ENCODE measurements at places on chromosomes 2 and 18.

GRCh38 chr2:196249171-196249570 lies 77.8 kb upstream of the STK17B start:
- no peak for DNase-seq

- DNase-seq = no peak
These were observed 1480.0 kb downstream of the LRP1B start for GRCh38 chr2:140650825-140651224.

DNA sequence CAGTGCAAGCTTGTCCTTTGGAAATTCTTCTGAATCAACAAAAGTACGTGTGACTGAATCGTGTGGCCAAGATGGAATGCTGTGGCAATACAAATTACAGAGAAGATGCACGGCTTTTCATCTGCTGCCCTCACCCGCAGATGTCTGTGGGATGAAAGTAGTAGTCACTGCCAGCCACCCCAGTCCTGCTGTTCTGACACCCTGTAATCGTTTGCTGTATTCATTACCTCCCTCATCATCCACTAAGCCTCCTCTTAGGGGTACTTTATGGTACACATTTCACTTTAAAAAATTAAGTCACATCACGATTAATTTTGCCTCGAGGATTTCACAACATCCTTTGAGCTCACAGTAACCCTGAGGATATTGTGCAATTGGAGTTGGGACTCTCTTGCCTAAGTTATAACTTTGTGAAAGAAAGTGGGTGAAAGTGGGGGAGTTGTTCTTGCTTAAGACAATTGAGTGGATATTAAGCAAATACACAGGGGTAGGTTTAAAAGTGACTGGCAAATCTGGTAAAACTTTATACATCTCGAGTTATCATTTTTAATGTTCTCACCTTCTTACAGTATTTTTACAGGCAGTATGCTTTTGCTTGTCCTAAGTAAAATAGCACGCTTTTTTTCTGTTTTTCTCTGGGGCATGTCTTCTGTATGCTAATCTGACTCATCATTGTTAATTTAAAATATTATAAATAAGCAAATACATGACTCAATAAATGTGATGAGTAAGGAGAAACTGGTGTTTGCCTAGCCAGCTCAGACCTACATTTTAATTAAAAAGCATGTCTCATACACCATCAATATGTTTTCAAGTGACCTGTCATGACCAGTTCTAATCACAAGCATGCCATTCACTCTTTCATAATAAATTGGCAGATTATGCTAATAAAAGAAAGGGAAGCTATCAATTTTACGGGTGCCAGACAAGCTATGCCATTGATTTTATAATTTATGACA lies 680.9 kb downstream of the IRS1 start:
- DNase-seq = no peak

GRCh38 chr18:50844960-50845359 lies 25.1 kb upstream of the MRO start:
- no peak for DNase-seq

DNA sequence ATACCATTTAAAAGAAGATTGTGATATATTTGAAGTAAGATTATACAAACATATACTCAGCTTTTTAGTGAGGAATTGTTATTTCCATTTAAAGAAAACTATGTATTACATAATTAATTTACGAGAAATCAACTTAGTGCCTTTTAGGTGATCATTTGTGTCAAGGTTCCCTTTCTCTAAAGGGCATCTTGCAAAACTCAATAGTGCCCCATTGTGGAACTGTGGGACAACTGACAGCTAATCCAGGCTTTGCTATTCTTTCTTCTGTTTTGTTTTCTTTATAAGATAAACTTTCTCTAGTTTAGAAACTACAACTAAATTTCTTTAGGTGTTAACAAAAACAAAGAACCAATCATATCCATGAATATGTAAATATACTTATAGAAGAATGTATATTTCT lies 24.3 kb upstream of the VIT start:
- DNase-seq = no peak

DNA sequence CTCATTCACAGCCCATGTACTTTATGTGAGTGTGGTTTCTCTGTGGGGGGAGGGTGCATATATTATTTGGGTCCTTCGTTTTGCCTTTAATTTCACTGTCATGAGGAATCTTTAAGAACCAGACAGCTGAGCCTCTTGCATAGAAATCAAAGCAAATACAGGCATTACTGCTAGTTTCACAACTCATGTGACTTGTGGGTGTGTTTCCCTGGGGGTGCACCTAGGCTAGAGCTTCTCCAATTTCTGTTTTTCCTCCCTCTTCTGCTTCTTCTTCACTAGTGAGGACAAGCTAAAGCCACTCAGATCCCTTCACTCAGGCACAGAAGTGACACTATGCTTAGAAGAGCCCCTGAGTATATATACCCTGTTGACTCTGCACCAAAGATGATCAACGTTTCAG lies 131.4 kb downstream of the ACOXL start:
- no peak for DNase-seq

GRCh38 chr2:239791526-239792404 lies 233.4 kb downstream of the NDUFA10 start:
- no peak for DNase-seq

DNA sequence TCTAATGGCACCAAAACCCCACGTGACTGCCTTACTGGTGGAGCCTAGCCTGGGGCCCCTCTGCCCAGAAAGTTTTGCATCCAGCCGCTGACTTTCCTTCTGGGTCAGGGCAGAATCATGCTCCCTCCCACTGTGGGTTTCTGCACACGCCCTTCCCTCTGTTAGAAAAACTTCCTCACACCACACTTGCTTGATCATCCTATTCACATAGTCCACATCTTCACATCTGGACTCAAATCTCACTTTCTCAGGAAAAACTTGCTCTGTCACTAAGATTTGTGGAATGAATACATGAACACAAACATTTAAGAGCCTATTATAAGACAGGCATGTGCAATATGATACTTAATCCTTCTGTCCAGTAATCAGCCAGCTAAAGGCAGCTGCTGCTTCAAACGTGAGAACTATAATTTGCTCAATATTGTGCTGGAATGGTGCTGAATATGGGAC lies 274.7 kb downstream of the RND3 start:
- no peak for DNase-seq

DNA sequence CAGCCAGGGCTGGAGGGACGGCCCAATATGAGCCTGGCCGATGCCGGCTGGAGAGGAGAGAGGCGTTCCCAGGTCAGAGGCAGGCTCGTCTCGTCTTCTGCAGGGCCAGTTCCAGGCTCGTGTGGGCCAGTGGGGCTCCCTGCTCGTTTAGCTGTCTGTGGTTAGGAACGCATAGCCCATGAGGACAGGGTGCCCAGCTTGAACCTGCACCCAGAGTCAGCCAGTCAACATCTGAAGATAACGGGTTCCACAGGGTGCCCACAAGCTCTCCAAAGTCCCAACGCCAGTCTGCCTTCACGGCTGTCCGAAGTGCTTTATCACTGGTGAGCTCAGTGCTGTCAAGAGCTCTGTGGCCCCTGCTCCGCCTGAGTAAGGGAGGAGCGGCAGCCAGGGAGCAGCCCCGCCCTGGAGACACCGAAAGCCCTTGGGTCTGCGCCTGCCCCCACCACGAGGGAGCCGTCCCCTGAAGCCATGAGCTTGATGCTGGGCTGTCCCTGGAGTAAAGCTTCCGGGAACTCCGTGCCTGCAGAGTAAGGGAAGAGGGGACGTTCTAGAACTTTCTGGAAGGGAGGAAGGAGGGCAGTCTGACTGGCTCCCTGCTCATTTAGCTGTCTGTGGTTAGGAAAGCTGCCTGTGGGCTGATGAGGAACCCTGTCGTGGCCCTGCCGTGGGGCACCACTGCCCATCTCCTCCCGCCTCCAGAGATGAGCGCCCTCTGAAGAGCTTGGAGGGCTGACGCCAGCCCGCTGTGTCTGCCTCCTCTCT lies 2.7 kb upstream of the HSBP1L1 start:
- no peak for DNase-seq

DNA sequence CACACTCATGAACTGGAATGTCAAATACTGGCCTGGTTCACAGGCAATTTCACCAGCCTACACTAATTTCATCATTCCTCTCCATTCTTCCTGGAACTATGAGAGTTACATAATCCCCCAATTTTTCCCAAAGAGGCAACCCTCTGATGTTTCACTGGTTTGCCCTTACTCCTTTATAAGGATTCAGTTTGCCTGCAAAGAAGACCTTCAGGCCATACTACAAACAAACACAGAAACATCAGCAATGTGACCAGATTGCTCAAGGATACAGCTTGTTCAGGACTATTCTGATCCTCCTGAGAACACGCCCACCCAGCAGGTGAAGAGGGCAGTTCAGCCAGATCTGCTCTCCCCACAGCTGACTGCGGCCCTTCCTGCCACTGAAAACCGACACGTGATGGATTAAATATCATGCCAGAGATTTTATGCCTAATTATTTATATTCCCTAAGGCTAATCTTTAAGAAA lies 215.5 kb downstream of the ETAA1 start:
- DNase-seq = peak; percentile 28

GRCh38 chr2:218479595-218479994 lies 60.7 kb downstream of the VIL1 start:
- no peak for DNase-seq
